ENCODE measurements at places on chromosomes 13 and 19. TPM values are rescaled to one million over a fixed set of nuclear protein-coding genes. Genes with fewer than 3 reads are reported as not detected.

Gene OLFM4
- not detected for total RNA-seq

- no peak for DNase-seq
Measured at GRCh38 chr19:14112809-14113385, 4.7 kb downstream of the PRKACA start.

GRCh38 chr19:1841209-1841924 is 6.9 kb downstream of the REXO1 start:
- DNase-seq = no peak

Gene SYDE1
- not detected for total RNA-seq

GRCh38 chr13:42997381-42997780 is 5.3 kb upstream of the EPSTI1 start:
- no peak for DNase-seq

DNA sequence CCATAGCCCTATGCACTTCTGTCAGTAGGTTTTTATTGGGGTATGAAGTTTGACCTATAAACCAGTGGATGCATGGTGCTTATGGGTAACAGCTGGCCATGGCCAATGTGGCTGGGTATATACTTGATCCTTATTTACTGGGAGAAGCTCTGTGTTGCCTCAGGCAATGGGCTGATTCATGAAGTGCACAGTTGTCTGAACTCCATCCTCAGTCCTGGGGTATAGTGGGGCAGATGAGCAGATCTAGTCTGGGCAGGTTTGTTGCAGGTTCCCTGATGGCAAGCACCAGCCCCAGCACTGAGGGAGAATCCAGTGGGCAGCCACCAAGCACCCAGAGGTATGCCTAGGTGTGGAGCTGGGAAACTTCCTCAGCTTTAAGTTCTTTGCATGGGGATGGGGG is 274.4 kb downstream of the TDRD3 start:
- DNase-seq = no peak

- DNase-seq = no peak
Measured at GRCh38 chr13:75752826-75753225, 116.7 kb downstream of the LMO7 start.

- DNase-seq = no peak
Measured at GRCh38 chr13:99655351-99656091, 154.2 kb downstream of the TM9SF2 start.

DNA sequence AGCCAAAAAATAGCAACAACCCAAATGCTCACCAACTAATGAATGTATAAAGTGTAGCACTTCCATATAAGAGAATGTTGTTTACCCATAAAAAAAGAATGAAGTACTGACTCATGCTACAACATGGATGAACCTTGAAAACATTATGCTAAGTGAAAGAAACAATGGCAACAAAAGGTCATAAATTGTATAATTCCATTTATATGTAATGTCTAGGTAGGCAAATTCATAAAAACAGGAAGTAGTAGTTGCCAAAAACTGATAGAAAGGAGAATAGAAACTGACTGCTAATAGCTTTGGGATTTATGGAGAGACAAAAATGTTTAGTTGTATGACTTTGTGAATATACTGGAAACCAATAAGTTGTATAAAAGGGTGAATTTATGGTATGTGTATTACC is 21.6 kb downstream of the MYCBP2 start:
- DNase-seq = peak; percentile 52

Gene MAP3K10
- total RNA-seq = 41.6 TPM

Gene ZNF730
- total RNA-seq = 0.86 TPM

Gene ADGRE3
- 0.17 TPM for total RNA-seq

Gene CGB1
- total RNA-seq = not detected

Gene OR7A17
- total RNA-seq = not detected

DNA sequence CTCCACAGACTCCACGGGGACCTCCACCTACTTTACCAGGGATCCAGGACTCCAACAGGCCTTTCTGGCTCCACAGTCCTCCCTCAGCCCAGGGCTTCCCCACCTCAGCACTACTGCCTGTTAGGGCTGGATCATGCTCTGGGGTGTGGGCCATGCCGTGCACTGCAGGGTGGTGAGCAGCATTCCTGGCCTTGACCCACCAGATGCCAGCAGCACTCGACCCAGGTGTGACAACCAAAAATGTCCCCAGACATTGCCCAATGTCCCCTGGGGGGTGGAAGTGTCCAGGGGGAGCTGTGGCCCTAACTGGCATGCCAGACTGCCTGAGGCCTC is 42.0 kb downstream of the EPS15L1 start:
- DNase-seq = no peak

Gene RFPL4AL1
- total RNA-seq = not detected

Gene FGF14
- total RNA-seq = not detected

Gene DKKL1
- total RNA-seq = 1.2 TPM

DNA sequence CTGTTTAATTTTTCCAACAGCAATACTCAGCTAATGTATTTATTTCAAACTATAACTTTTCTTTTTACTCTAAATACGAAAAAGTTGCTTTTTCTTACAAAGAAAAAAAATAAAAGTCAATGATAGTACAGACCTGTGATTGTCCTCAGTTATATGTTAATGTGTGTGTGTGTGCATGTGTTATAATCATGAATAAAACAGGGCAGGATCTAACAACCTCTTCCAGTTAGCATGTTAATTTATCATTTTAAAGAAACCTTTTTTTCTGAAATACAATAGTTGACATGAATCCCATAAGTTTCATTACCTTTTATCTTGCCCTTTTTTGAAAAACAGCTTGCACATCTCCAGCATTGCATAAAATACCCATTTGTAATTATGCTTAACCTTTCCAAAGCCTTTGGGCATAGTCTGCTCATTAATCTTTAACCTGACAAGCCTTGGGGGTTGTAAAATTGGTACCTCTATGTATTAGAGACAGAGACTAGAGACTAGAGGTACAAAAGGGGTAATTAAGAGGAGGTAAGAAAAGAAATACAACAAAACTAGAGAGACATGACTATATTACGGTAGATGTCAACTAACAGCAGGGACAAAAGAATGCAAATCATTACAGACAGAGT is 828.1 kb downstream of the OLFM4 start:
- DNase-seq = no peak

DNA sequence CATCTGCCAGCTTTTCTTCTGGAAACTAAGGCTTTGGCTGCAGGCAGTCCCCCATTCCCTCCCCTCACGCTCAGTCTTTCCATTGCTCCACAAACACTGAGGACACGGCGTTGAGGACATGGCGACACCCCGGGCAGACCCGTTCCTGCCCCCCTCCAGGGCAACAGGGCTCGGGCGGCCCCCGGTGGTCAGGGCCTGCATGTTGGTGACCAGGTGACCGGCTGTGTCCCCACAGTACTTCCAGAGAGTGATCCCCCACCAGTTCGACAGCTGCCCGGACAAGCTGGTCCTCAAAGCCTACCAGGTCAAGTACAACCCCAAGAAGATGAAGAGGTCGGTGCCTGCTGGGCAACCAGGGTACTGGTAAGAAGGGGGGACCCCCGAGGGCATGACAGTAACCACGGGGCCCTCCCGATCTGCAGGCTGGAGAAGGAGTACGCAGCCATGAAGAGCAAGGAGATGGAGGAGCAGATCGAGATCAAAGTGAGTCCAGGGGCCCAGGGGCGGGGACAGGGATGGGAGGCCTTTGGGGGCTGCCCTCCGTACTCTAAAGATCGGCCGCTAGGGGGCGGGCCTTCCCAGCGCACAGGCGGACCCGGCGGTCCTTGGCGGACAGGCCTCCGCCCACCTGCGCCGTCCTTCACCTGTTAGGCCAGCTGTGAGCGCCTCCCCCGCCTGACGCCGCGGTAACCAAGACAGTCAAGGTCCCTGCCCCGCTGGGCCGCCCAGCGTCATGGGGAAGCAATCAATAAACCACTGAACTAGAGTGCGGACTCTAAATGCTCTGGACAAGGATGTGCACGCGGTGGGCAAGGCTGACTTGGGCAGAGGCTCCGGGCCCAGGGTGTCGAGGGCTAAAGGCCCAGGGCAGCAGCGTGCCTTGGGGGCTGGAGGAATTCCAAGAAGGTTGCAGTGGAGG is 21.1 kb downstream of the PRR36 start:
- peak; percentile 81 for DNase-seq

GRCh38 chr13:83311886-83312577 is 570.2 kb downstream of the SLITRK1 start:
- DNase-seq = no peak

Gene ZNF486
- 16.6 TPM for total RNA-seq

- no peak for DNase-seq
Measured at GRCh38 chr19:57096685-57097361, 23.0 kb upstream of the USP29 start.

DNA sequence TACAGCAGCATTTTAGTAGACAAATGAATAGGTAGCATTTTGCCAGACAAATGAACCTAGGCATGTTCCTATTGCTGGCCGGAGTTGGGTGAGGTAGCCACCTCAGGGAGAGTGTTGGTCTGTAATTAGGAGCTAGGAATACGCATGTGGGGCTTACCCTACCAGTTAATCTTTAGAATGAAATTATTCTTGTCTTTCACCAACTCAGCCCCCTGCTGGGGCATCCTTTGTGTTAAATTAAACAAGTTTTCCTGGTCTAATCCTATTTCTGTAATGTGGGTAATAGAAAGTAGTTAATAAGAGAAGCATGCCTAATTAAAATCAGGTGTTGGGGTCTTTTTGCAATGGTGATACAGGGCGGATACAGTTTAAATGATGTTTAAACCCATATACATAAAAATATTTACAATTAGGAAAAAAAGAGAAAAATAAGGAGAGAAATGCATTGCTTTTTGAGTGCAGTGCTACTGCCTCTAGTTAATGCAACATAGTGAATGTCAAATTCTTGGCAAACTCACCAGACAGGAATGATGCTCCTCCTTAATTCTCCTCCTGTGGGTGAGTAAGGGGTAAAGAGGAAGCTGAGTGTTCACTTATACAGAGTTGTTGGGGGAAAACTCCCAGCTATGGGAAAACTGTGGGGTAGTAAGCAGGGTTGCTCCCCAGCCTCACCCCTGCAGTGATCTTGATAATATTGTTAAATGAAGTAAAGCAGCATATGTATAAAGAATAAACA is 276.4 kb upstream of the EDNRB start:
- DNase-seq = no peak

- DNase-seq = no peak
Measured at GRCh38 chr19:4035582-4035981, 28.0 kb downstream of the PIAS4 start.

- no peak for DNase-seq
Measured at GRCh38 chr19:2365201-2365970, 5.3 kb downstream of the TMPRSS9 start.

- DNase-seq = no peak
Measured at GRCh38 chr13:52600666-52601065, 41.6 kb upstream of the HNRNPA1L2 start.

DNA sequence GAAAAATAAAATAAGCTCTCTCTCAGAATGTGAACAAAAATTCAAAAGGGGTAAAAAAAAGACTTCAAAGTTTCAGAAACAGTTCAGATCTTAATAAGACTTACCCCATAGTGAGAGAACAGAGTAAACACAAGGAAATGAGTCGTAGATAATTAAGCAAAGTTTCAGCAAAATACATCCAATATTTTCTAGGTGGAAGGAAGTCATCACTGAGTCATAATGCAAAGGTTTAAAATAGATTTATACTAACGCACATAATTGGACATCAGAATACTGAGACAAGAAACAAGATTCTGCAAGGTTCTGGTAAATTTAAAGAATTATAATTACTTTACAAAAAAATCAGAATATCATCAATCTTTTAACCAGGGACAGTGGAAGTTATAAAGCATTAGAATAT is 1370.7 kb upstream of the ATXN8OS start:
- no peak for DNase-seq

Gene MAMSTR
- total RNA-seq = 2.4 TPM
